ENCODE measurements at places on chromosomes 3 and 15.

DNA sequence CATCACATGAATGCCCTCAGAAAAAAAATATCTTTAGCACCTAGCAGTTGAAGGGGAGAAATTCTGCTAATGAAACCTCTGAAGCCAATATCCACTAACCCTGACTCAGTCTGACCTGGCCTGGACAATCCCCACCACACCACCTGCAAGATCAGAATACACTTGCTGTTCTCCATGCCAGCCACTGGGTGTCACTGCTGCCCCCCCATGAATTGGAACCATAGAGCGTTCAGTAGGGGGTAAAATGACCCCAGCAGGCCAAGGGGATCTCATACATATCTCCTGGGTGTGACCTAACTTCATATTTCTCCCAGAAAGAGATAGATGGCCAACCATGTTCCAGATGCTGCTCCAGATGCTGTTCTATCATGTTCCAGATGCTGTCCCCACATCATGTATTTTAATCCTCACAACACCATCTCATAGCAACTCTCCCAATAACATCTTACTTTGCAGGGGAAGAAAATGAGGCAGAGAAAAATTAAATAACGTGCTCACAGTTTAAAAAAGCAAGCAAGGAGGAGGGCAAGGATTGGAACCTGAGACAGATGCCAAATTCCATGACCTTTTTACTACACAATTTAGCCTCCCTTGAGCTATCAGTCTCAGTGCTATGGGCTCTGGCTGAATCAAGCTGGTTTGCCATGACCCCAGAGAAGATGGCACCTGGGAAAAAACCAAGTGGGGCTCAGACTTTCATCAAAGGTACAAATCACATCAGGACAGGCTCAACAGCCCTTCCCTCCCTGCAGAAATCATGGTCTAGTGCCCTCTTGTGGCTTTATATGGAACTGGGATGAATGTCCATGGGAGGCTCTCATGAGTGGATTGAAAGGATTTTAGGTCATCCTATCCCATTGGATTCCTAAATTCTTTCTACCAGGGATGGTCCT lies 12.4 kb downstream of the NTRK3 start:
- peak; percentile 34 for DNase-seq

GRCh38 chr15:88321271-88321670 lies 64.7 kb upstream of the NTRK3 start:
- no peak for DNase-seq

GRCh38 chr15:92610101-92610520 lies 45.5 kb downstream of the FAM174B start:
- DNase-seq: no peak

- DNase-seq: no peak
These were observed 71.1 kb downstream of the LRRFIP2 start for GRCh38 chr3:37103103-37103808.

DNA sequence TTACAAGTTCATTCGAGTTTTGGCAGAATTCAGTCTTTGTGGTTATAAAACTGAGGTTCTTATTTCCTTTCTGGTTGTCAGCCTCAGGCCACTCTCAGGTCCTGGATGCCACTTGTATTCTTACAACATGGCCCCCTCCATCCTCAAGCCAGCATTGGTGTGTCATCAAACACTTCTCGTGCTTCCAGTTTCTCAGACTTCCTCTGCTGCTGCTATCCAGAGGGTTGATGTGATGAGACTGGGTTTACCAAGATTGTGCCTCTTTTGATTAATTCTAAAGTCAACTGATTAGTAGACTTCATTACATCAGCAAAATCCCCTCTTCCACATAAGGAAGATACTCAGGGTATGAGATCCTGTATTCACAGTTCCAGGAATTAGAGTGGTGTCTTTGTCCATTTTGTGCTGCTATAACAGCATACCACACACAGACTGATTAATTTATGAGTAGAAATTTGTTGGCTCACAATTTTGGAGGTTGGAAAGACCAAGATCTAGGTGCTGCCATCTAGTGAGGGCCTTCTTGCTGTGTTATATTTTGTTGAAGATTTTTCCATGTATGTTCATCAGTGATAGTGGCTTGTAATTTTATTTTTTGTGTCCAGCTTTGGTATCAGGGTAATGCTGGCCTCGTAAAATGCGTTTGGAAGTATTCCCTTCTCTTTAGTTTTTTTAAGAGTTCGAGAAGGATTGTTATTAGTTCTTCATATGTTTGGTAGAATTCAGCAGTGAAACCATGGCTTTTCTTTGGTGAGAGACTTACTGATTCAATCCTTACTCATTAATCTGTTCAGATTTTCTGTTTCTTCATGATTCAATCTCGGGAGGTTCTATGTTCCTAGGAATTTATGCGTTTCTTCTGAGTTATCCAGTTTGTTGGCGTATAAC lies 11.1 kb downstream of the LRCH3 start:
- DNase-seq: no peak

DNA sequence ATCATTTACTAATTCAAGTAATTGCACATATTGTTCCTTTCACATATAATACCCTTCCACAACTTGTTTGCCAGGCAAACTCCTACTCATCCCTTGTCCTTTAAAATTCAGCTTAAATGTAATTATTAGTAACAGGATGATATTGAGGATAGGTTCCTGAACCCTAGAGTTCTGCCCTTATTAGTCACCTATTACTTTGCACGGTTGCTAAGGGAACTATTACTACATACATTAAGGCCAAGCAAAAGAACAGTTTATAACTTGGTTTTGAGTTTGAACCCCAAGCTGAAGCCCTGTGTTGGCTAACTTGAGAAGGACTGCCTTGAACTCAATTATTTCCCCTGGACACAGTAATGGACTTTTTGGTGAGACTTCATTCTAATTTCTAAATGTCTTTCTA lies 529.7 kb downstream of the IGSF11 start:
- no peak for DNase-seq

DNA sequence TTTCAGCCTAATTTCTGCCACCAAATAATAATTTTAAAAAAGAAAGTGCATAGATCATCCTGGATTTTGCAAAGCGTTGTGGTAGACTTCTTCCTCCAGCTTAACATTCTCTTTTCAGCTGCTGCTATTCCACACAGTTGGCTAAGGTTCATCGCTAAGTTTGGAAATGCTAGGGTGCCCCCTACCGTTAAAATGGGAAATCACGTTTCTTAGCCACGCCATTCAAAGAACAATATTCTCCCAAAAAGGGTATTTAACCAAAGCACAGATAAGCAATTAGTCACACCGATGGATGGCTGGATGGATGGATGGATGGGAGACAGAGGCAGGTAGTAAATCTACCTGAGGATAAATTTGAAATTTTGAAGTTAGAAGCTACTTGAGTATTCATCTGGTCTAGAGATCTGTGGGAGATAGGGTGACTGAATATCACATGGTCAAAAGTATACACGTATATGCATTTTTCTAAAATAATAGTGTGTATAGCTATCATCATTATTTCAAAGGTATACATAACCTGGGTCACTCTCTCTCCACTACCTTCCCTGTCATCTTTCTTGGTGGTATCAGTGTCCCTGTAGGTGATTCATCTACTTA lies 67.2 kb downstream of the EFHB start:
- DNase-seq: peak; percentile 50

DNA sequence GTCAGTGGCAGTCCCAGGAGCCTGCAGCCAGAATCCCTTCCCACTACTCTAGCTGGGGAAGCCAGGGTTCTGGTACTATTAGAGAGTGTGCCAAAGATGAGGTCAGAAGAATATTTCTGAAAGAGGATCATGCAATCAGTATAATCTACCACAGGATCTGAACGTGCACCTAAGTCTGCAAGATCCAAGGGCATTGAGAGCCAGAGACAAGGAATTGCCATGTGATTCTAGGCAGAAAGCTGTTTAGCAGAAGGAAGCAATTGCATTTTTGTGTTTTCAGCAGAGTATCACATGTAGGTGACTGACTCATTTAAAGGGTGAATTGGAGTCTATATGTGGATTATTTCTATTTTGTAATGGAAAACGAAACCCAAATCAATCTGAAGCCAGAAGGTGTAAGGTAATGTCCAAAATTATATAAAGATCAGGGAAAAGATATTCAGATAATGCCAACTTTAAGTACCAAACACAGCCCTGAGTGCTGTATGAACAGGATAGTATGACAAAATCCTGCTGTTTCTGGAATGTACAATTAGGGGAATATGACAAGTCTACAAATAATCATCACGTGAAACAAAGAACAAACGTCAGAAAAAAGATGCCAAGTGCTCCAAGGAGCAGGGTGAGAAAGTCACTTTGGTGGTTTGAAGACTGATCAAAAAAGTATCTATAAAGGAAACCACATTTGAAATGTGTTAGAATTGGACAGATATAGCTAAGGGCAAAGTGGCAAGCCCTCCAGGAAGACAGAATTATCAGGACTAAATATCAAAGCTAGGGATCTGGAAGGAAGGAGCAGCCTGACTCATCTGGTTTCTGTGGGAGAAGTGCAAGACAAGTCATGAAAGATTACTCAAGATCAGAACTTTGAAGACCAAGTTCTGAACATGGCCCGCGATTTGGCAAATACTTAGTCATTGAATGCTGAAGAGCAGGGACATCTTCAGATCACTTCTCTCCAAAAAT lies 1036.6 kb downstream of the NTRK3 start:
- no peak for DNase-seq

- no peak for DNase-seq
These were observed 229.9 kb upstream of the SUCLG2 start for GRCh38 chr3:67884345-67884744.

GRCh38 chr15:47669221-47669620 lies 48.1 kb upstream of the SEMA6D start:
- DNase-seq: no peak

DNA sequence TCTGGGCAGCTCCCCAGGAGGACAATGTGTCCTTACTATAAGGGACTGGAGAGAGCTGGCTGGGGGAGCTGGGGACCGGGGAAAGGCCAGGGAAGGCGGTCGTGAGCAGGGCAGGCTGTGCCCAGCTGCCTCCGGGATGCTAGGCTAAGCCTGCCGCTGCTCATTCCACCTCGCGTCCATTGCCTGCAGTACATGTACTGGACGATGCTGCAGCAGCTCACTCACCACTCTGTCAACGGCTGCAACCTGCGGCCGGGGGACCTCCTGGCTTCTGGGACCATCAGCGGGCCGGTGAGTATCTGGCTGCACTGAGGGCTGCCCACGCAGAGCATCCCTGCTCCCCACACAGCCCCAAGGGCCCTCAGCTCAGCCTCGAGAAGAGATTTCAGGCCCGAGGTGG lies 27.1 kb downstream of the FAH start:
- no peak for DNase-seq

DNA sequence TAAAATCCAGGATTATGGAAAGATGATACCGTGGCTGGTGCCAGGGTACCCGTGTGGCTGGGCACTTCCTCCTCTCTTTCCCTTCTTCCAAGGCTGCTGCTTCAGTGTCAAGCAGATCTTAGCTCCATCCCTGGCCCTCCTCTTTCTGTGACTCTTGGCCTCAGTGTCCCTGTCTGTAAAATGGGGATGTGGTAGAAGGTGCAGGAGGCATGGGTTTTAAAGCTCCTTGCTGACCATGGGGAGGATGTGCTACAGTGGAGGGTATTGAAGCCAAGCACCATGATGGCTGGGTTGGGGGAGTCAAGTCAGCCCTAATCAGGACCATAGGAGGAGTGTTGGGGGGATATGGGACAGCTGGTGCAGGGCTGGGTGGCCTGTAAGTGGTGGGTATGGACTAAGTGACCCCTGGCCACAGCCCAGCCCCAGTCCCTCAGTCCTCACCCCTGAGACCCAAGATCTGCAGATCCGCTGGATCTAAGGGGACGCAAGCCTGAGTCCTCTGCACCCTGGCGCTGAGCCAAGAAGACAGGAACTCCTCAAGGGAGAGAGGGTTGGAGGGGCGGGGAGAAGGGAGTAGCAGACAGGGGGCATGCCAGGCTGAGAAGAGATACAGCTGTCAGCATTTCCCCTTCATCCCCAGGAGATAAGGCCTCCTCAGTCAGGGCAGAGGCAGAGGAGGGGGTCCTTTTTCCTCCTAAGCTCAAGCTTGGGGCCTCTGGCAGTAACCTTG lies 12.0 kb downstream of the PTH1R start:
- DNase-seq: no peak

- no peak for DNase-seq
These were observed 122.7 kb downstream of the DGKG start for GRCh38 chr3:186239321-186239720.

- no peak for DNase-seq
These were observed 82.3 kb downstream of the ST6GAL1 start for GRCh38 chr3:187012609-187013051.

GRCh38 chr3:14550651-14551611 lies 10.8 kb upstream of the GRIP2 start:
- DNase-seq: peak; percentile 47

GRCh38 chr3:179615458-179616173 lies 11.0 kb downstream of the NDUFB5 start:
- DNase-seq: no peak

DNA sequence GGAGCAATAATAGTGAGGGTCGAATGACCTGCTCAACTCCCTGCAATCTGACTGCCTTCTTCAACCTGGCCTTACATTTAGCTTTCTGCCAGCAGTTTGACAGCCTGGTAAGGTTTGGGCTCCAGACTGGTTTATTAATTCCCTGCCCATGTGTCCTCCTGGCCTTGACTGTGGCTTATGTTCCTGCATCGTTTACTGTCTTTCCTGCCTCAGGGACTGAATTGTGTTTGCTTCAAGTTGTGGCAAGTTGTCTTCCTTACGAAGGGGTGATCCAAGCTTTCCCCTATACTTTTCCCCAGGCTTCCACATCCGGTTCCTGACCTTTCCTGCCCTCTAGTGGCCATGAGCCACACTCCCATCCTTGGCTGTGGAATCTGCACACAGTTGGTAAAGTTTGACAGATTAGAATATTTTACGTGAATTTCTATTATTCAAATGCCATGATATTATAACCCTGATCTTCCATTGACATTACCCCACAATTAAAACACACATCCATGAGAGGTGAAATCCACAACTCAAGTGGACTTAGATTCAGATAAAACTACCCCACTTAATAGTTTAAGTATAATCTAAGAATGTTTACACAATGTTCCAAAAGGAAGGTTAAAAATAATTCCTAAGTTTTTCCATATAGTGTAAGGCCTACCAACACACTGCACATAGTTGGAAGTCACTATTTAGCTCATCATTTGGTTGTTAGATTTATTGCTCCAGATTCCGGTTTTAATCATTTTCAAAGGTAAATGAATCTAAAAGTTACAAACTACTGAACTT lies 95.7 kb downstream of the NEDD4 start:
- peak; percentile 62 for DNase-seq

- peak; percentile 95 for DNase-seq
These were observed 43.6 kb upstream of the CTSH start for GRCh38 chr15:78988361-78988911.

DNA sequence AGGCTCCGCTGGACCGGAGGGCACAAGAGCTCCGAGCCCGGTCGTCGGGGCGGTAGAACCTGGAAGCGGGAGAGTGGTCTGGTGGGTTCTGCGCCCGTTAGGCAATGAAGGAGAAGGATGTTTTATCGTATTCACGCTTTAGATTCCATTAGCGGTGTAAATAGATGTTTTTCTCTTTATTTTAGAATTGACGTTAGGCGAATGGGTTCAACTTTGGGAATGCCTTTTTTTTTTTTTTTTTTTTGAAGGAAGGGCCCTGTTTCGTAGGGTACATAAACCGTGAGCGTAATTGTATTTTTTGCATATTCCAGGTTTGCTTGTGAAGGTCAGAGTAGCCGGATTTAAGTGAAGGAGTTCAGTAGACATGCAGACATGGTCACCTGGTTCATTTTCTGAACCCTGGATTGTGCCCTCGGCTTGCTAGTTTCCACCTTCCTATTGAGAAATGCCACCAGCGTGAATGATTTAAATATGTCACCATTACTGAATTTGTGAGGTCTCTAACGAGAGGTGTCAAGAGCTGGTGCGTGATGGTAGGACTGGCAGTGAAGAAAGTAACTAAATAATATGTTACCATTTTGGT lies 808 bp downstream of the RBM6 start:
- DNase-seq: no peak
